Kidney (tissue), 22 donors: ENCODE measurements at places on chromosomes 5 and 9.

DNA sequence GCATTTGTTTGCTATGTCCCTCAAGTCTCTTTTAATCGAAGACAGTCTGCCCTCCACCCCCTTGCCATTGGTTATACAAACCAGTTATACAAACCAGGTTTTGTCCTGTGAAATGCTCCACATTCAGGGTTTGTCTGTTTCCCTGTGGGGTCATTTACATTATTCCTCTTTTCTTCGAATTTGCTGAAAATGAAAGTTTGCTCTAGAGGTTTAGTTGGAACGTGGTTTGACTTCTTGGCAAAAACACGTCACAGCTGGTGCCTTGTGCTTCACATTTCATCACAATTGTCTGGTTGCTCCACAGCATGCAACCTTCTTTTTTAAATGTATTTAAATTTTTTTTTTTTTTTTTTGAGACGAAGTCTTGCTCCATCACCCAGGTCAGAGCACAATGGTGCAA is 4.2 kb upstream of the HAVCR2 start:
- no peak overlapping the region for H3K27ac ChIP-seq
- H3K27me3 ChIP-seq = no peaks in the 10 kb centered on the region
- no peak for DNase-seq
- H3K36me3 ChIP-seq = no peaks in the 10 kb centered on the region
- no peak overlapping the region for H3K4me3 ChIP-seq
- H3K4me1 ChIP-seq = no peaks in the 10 kb centered on the region

DNA sequence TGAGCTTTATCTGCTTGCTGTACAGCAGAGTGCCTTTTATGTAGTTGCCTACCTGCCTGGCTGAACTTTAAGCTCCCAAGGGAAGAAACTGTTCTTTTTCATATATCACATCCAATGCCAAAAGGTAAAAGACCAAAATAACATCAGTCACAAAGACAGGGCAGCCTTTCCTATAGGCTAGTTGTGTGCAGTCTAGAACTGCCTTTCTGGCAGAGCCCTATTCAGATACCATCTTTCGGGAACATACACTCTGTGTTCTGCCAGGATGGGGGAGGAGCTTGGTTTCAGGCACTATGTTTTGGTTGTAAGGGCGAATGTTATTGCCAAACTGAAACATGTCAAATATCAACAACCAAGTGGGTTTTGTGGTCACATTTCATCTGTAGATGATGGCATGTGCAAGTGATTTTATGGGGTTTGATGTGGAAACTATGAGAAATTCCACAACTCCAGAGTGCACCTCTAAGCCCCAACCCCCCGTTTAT is 314.5 kb downstream of the ADGRV1 start:
- H3K4me1 ChIP-seq = no peaks in the 10 kb centered on the region
- DNase-seq = no peak
- no peak overlapping the region for H3K27ac ChIP-seq
- no peaks in the 10 kb centered on the region for H3K27me3 ChIP-seq
- H3K4me3 ChIP-seq = no peak overlapping the region
- H3K36me3 ChIP-seq = no peaks in the 10 kb centered on the region

- H3K27me3 ChIP-seq = no peaks in the 10 kb centered on the region
- no peak for DNase-seq
- H3K4me1 ChIP-seq = no peaks in the 10 kb centered on the region
- H3K4me3 ChIP-seq = no peak overlapping the region
- no peaks in the 10 kb centered on the region for H3K36me3 ChIP-seq
- no peak overlapping the region for H3K27ac ChIP-seq
Measured at GRCh38 chr5:168796593-168797580, 217.7 kb upstream of the PANK3 start.

- no peaks in the 10 kb centered on the region for H3K27me3 ChIP-seq
- H3K36me3 ChIP-seq = no peaks in the 10 kb centered on the region
- no peak overlapping the region for H3K4me3 ChIP-seq
- DNase-seq = no peak
- no peaks in the 10 kb centered on the region for H3K4me1 ChIP-seq
Measured at GRCh38 chr5:19001539-19001938, 986.5 kb downstream of the CDH18 start.

DNA sequence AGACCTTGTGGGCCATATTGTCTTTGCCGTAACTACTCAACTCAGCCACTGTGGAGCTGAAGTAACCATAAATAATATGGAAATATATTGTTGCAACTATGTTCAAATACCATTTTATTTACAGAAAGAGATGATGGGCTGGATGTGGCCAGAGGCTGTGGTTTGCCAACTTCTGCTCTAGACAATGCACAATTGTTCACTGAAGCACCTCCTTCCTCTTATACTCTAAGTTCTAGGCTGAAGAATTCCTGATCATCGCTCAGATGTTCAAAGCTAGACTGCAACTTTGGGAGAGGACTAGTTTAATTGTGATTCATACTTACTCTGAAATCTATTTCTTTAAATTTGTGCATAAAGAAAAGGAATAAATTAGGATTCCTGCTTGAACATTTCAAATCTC is 245.0 kb downstream of the TAF11L14 start:
- H3K4me3 ChIP-seq = no peak overlapping the region
- H3K27ac ChIP-seq = no peak overlapping the region
- H3K27me3 ChIP-seq = no peaks in the 10 kb centered on the region
- H3K36me3 ChIP-seq = no peaks in the 10 kb centered on the region
- no peak for DNase-seq

DNA sequence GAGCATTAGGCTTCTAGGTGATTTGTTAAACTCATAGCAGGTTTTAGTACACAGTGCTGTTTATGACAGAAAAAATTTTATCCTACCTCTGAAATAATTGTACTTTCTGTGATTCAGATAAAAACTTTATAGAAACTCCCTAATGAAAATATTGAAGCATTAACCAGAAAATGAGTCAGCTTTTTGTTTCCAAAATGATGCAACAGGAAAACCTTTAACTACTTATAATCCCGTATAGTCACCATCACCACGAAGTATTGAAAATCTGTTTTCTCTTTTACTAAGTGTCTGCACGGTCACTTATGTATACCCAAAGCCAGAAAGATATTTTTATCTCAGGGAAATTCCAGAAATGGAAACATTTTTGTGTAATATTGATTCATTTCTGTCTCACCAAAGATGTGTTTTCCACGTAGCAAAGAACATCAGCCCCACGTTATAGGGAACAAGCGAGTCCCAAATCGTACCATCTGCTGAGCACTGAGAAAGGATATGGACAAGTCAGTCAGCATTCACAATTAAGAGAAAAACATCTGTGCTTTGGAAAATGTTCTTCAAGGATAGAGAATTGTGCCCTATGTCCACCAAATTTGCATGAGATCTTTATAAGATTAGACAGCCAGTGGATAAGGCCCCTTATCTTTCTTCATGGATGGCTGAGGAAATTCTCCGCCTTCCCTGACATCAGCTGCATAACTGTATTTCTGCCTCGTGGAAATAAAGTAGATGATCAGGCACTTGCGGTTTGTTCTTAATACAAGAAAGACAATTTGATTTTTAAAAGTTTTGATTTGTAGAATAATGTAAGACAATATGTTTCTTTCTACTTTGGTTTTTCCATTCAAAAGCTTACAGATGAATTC is 41.9 kb downstream of the TNFAIP8 start:
- H3K27me3 ChIP-seq = no peaks in the 10 kb centered on the region
- DNase-seq = no peak
- H3K4me3 ChIP-seq = no peak overlapping the region

- no peak for DNase-seq
- peaks cover 3% of the 10 kb centered on the region for H3K4me1 ChIP-seq
- no peak overlapping the region for H3K4me3 ChIP-seq
- peaks cover 8% of the 10 kb centered on the region for H3K27me3 ChIP-seq
- no peaks in the 10 kb centered on the region for H3K36me3 ChIP-seq
Measured at GRCh38 chr5:139392324-139392677, 2.6 kb upstream of the MZB1 start.

DNA sequence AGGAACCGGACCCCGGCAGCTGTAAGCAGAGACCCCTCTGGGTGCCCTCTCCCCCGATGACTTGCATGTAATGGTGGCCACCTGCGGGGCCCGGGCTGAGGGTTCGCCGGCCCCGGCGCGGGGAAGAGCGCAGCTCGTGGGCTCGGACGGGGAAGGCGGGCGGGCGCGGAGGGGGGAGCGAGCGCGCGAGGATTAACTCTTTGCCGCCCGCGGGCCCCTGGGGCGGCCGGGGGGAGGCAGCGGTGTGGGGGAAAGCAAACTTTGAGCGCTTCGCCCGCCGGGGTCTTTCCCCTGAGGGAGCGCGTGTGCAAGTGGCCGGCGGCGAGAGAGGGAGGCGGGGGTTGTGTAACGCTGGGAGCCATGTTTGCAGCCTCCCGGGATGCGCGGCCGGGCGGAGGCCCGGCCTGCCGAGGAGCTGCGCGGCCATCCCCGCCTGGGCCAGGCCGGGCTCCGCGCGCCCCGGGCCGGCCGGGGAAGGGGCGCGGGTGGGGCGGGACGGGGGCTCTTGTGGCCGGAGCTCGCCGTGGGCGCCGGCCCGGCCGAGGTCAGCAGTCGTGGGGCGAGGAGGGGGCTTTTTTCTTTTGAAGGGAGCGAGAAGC is 547 bp downstream of the ANP32B start:
- DNase-seq = peak; percentile 77
- peak overlapping the region; percentile 94 for H3K27ac ChIP-seq
- H3K27me3 ChIP-seq = no peaks in the 10 kb centered on the region

GRCh38 chr5:126456217-126456820 is 33.1 kb downstream of the GRAMD2B start:
- peaks cover 4% of the 10 kb centered on the region for H3K36me3 ChIP-seq
- H3K4me3 ChIP-seq = no peak overlapping the region
- H3K27me3 ChIP-seq = no peaks in the 10 kb centered on the region
- DNase-seq = no peak

- no peaks in the 10 kb centered on the region for H3K27me3 ChIP-seq
- H3K4me1 ChIP-seq = peaks cover 47% of the 10 kb centered on the region
- peaks cover 8% of the 10 kb centered on the region for H3K36me3 ChIP-seq
- H3K27ac ChIP-seq = no peak overlapping the region
- DNase-seq = no peak
- H3K4me3 ChIP-seq = no peak overlapping the region
Measured at GRCh38 chr9:38019731-38020130, 49.3 kb downstream of the SHB start.

DNA sequence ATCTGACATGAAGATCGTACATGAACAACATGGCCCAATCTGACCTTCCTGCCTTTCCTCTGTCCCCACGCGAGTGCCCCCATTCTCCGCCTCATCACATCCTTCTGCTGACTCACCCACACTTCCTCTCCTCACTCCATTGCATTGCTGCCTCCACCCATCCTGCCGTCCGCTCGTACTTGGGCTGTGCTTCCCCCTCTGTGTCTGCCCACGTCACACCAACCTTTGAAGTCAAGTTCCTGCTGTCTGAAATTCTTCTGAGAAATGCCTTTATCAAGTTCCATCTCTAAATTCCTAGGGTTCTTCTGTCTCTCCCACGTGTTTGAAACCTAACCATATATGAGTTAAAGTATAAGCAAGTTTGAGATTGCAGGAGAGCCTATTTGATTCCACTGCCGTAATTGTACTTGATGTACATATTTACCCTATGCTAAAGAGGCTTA is 18.0 kb upstream of the STARD4 start:
- DNase-seq = no peak
- H3K27ac ChIP-seq = peak overlapping the region; percentile 71
- H3K27me3 ChIP-seq = no peaks in the 10 kb centered on the region
- no peaks in the 10 kb centered on the region for H3K36me3 ChIP-seq
- H3K4me3 ChIP-seq = no peak overlapping the region
- H3K4me1 ChIP-seq = peaks cover 2% of the 10 kb centered on the region

- no peaks in the 10 kb centered on the region for H3K36me3 ChIP-seq
- H3K27ac ChIP-seq = no peak overlapping the region
- H3K4me1 ChIP-seq = no peaks in the 10 kb centered on the region
- no peak for DNase-seq
Measured at GRCh38 chr5:87116825-87117512, 150.7 kb upstream of the RASA1 start.

DNA sequence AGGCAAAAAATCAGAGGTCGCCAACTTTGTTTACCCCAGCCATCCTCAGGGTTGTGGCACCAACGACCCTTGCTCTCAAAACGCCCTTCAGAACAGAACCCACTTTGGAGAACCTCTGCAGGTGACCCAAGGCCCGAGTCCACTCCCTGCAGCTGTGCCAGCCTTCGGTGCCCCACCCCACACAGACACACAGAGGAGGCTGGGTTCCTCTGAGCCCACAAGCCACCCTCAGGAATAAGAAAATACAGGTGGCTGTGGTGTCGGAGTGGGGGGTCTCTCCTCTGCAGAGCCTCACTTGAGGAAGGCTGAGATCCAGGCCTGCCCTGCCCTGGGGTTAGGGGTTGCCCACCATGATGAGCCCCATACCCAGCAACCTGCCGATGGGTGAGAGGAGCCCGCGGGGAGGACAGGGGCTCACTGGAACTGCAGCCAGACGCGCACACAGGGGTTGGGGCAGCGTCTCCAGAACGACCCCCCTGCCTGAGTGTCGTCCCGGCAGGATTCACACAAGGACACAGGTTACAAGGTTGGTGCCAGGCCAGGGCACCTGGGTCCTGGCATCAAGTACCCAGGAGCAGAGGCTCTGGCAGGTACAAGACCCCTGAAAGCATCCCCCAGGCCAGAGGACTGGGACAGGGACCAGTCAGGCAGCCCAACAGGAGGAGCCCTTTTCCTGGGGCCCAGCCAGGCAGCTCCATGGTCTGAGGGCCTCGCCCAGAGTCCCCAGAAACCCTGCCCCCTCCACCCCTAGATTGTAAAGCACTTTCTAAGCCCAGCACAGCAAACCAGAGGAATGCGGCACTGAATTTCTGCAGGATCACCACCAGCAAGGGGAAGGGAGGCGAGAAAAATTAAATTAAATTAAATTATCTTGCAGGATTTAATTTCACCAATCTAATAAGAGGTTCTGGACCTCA is 40.0 kb downstream of the NACC2 start:
- no peak overlapping the region for H3K27ac ChIP-seq
- DNase-seq = no peak
- H3K27me3 ChIP-seq = no peaks in the 10 kb centered on the region

- no peak overlapping the region for H3K27ac ChIP-seq
- H3K27me3 ChIP-seq = peaks cover 3% of the 10 kb centered on the region
- peaks cover 4% of the 10 kb centered on the region for H3K4me1 ChIP-seq
Measured at GRCh38 chr5:1208743-1209488, 7.5 kb downstream of the SLC6A19 start.

GRCh38 chr5:107704681-107705401 is 34.1 kb upstream of the EFNA5 start:
- no peak for DNase-seq
- no peaks in the 10 kb centered on the region for H3K27me3 ChIP-seq
- H3K27ac ChIP-seq = no peak overlapping the region
- H3K4me1 ChIP-seq = no peaks in the 10 kb centered on the region

DNA sequence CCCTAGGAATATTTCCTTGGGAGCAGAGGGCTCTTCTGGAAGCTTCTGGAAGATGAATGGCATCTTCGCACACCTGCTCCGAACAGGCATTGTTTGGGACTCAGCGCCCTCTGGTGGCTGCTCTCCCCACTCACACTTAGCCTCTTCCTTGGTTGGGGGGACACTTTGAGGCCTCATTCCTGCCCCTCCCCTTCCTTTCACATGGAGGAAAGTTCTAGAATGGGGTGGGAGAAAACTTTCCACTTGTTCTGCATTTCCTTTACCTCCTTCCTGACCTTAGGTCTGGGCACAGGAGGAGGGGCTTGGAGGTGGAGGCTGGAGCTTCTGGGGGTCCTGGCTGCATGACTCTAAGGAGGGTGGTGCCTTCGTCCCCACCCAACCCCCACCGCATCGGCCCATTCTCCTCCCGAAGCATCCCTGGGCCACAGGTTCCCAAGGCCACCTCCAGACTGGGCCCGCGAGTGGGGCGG is 19.3 kb upstream of the SMIM32 start:
- no peak overlapping the region for H3K4me3 ChIP-seq
- no peaks in the 10 kb centered on the region for H3K4me1 ChIP-seq
- no peaks in the 10 kb centered on the region for H3K36me3 ChIP-seq
